Karpas-422 (cell line): ENCODE measurements at places on chromosomes 4 and X.

- no peak for DNase-seq
These were observed 1303.5 kb downstream of the RAPGEF2 start for GRCh38 chr4:160406263-160406825.

- DNase-seq = no peak
These were observed 106.1 kb upstream of the ATOH1 start for GRCh38 chr4:93722446-93722845.

GRCh38 chrX:149208307-149208706 lies 296.8 kb downstream of the IDS start:
- DNase-seq = no peak

GRCh38 chrX:153551135-153551534 lies 33.7 kb downstream of the ATP2B3 start:
- DNase-seq = no peak

DNA sequence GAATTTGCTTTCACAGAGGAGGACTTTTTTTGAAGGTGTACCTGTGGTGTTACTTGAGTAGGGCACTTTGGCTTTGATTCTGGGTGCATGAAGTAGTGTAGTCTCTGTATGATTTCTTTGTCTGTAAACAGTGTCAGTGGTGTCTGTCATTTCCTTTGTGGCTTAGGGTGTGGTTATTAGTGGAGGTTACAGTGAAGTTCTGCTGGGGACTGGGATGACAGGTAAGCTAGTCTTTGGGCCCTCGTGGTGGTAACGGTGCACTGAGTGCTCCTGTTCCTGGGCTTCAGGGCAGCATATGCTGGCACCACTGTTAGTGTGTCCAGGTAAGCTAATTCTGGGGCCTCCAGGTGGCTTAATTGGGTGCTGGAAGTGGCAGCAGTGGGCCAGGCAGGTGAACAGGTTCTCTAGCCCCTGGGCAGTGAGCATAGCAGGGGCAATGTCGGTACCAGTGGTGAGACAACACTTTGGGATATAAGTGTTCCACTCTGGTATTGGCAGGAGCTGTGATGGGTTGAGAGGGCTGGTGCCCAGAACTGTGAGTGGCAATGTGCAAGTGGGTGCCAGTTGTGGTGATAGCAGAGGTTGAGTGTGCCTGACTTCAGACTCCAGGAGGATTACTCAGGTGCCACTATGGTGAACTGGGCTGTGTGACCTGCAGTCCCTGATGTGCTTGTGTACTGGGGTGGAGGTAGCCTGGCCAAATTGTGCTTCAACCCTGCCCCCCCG lies 26.0 kb upstream of the VSIG1 start:
- no peak for DNase-seq

DNA sequence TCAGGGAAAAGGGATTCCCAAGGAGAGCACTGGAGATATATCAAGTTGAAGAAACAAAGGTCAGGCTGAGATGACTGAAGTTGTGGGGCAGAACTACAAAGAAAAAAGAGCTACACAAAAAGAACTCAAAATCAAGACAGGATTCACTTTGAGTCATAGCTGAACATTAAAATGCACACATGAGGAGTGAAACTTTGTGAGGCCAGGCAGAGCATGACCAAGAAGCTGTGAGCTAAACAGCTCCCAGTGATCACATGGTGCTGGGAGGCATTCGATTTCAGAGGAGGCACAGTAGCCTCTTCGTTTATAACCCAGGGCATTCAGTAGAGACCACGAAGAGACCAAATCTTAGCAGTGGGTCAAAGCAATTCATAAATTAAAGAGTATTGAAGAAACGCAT lies 145.3 kb downstream of the ATRX start:
- DNase-seq = no peak

GRCh38 chr4:169583563-169583962 lies 28.8 kb downstream of the NEK1 start:
- no peak for DNase-seq

DNA sequence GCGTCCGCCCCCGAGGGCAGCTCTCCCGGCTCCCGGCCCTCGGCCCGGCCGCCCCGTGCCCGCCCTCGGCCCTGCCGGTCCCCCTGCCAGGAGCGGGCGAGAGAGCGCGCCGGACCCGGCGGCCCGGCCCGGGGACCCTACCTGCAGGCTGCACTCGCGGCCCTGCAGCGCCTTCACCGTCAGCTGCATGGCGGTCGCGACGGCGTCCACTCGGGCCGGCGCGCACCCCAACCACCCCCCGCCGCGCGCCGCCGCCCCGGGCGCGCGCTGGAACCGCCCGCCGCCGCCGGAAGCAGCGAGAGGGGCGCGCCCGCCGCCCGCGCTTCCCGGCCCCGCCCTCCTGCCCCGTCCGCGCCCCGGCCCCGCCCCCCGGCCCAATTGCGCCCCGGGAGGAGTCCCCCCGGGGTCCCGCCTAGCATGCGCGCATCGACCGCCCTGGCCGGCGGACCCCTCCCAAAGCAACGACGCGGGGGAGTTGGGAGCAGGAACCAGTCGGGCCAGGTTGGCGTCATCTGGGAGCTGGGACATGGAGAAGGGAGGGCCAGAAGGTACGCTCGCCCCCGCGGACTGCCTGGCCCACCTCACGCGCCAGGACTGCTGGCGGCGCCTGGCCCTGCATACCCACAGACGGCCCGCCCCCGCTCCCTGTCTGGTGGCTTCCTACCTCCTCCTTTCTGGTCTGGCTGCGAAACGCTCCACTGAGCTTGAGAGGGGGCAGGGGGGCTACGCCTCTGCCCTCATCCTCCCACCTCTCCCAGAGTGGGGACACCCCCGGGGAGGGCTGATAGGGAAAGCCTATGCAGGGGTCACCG lies at the start of gene UBL4A:
Gene UBL4A, minus strand, starts transcription at position 220 of the 812 bp plus-strand sequence. Its CDS starts 31 bp downstream, at position 189.
- DNase-seq = peak; percentile 84

- DNase-seq = no peak
These were observed 83.5 kb downstream of the CDS1 start for GRCh38 chr4:84666439-84666838.

- no peak for DNase-seq
These were observed 37.2 kb downstream of the CASP3 start for GRCh38 chr4:184612074-184612473.
